ENCODE measurements at places on chromosomes 1 and 21. TPM values are rescaled to one million over a fixed set of nuclear protein-coding genes. Genes with fewer than 3 reads are reported as not detected.
A peak's percentile ranks its signal among the peaks of the same experiment; 100 is the strongest.

Gene KCNT2
- 3.9 TPM for total RNA-seq

Gene PDC
- total RNA-seq: 0.39 TPM

GRCh38 chr1:47225430-47226100, 6.5 kb downstream of the TAL1 start:
- H3K36me3 ChIP-seq: no peaks in the 10 kb centered on the region
- peaks cover 10% of the 10 kb centered on the region for H3K4me1 ChIP-seq
- no peak for DNase-seq
- H3K4me3 ChIP-seq: peak overlapping the region; percentile 36
- H3K27me3 ChIP-seq: peaks cover 5% of the 10 kb centered on the region
- H3K27ac ChIP-seq: no peak overlapping the region

DNA sequence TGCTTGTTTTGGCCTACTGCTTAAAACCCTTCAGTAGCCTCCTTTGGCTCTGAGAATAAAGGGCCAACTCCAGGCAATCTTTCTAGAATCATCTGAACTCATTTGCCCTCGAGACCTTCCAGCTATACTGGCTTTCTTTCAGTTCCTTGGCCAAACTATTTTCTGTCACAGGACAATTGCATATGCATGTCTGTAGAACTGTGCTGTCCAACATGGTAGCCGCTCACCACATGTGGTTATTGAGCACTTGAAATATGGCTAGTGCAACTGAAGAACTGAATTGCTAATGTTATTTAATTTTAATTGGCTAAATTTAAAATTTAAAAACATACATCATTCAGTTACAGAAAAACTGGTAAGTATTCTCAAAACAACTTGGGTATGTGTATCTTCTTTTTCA, 14.3 kb upstream of the GNL2 start:
- no peaks in the 10 kb centered on the region for H3K36me3 ChIP-seq
- no peaks in the 10 kb centered on the region for H3K27me3 ChIP-seq
- no peak overlapping the region for H3K4me3 ChIP-seq
- H3K27ac ChIP-seq: no peak overlapping the region
- H3K4me1 ChIP-seq: peaks cover 3% of the 10 kb centered on the region

DNA sequence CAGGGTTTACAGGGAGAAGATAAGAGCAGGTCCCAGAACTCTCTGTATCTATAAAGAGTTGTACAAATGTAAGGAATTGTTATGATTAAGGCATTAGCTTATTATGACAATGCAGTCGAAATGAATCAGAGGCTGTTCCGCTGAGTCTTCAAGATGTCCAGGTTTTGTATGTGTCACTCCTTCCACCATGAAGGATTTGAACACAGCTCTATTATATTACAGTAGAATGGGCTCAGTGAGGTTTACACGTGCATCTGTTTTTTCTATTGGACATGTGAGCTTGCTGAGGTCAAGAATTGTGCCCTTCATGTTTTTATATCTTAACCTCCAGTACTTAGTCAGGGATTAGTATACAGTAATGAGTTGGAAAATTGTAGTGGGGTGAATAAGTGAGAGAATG, 86.3 kb downstream of the MPZL1 start:
- H3K4me3 ChIP-seq: no peak overlapping the region
- no peaks in the 10 kb centered on the region for H3K36me3 ChIP-seq
- no peak for DNase-seq
- no peaks in the 10 kb centered on the region for H3K27me3 ChIP-seq
- no peaks in the 10 kb centered on the region for H3K4me1 ChIP-seq
- no peak overlapping the region for H3K27ac ChIP-seq

GRCh38 chr1:180358649-180359048, 128.6 kb downstream of the LHX4 start:
- no peak overlapping the region for H3K4me3 ChIP-seq
- H3K27ac ChIP-seq: no peak overlapping the region
- peak; percentile 54 for DNase-seq
